ENCODE measurements at places on chromosomes 3 and 15. TPM values are rescaled to one million over a fixed set of nuclear protein-coding genes. Genes with fewer than 3 reads are reported as not detected.

DNA sequence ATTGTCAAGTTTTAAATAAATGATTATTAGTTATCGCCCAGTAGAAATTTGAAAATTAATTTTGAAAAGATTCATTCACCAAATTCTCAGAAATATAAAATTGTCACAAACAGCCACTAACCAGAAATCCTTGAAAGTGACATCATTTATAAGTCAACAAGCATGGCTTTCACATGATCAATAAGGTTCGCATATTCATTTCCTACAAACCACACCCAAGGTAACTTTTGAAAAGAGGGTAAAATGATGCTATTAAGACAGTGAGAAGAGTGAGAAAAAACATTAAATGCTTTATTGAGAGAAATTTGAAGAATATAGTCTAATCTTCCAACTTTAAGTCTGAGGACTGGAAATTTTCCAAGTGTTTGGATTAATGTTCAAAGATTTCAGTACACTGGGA, 263.6 kb upstream of the ALCAM start:
- no peak overlapping the region for H3K27ac ChIP-seq
- H3K4me3 ChIP-seq = no peak overlapping the region
- no peaks in the 10 kb centered on the region for H3K36me3 ChIP-seq
- H3K4me1 ChIP-seq = no peaks in the 10 kb centered on the region

GRCh38 chr3:112302881-112303763, 9.1 kb upstream of the SLC9C1 start:
- H3K4me3 ChIP-seq = no peak overlapping the region
- peak; percentile 29 for DNase-seq
- no peak overlapping the region for H3K27ac ChIP-seq

- H3K27ac ChIP-seq = no peak overlapping the region
- peaks cover 19% of the 10 kb centered on the region for H3K27me3 ChIP-seq
- no peak for DNase-seq
Measured at GRCh38 chr3:161217496-161217895, 3.6 kb upstream of the NMD3 start.

GRCh38 chr3:191973820-191974219, 512.9 kb downstream of the PYDC2 start:
- no peak overlapping the region for H3K4me3 ChIP-seq
- H3K27ac ChIP-seq = no peak overlapping the region
- no peak for DNase-seq
- H3K27me3 ChIP-seq = no peaks in the 10 kb centered on the region

GRCh38 chr3:150736316-150736719, 26.7 kb downstream of the SIAH2 start:
- H3K36me3 ChIP-seq = peaks cover 9% of the 10 kb centered on the region
- DNase-seq = no peak
- no peak overlapping the region for H3K27ac ChIP-seq
- H3K4me3 ChIP-seq = no peak overlapping the region

GRCh38 chr15:43249236-43249635, 17.5 kb downstream of the TGM5 start:
- H3K4me1 ChIP-seq = peaks cover 47% of the 10 kb centered on the region
- H3K27me3 ChIP-seq = peaks cover 7% of the 10 kb centered on the region
- DNase-seq = no peak
- H3K36me3 ChIP-seq = peaks cover 3% of the 10 kb centered on the region
- no peak overlapping the region for H3K4me3 ChIP-seq

GRCh38 chr3:53850895-53851294, 4.5 kb downstream of the IL17RB start:
- H3K36me3 ChIP-seq = peaks cover 14% of the 10 kb centered on the region
- no peak overlapping the region for H3K27ac ChIP-seq
- H3K27me3 ChIP-seq = peaks cover 36% of the 10 kb centered on the region

- DNase-seq = no peak
- no peak overlapping the region for H3K27ac ChIP-seq
- H3K4me1 ChIP-seq = no peaks in the 10 kb centered on the region
- no peaks in the 10 kb centered on the region for H3K36me3 ChIP-seq
- H3K4me3 ChIP-seq = no peak overlapping the region
Measured at GRCh38 chr3:69499899-69500421, 114.1 kb upstream of the FRMD4B start.

GRCh38 chr3:8460815-8461456, 40.7 kb upstream of the LMCD1 start:
- no peaks in the 10 kb centered on the region for H3K4me1 ChIP-seq
- H3K36me3 ChIP-seq = no peaks in the 10 kb centered on the region
- no peak for DNase-seq
- peaks cover 4% of the 10 kb centered on the region for H3K27me3 ChIP-seq
- H3K4me3 ChIP-seq = no peak overlapping the region
- no peak overlapping the region for H3K27ac ChIP-seq

GRCh38 chr15:75416584-75416983, 34.9 kb downstream of the SIN3A start:
- H3K36me3 ChIP-seq = peaks cover 58% of the 10 kb centered on the region
- no peak overlapping the region for H3K4me3 ChIP-seq
- H3K27me3 ChIP-seq = no peaks in the 10 kb centered on the region
- H3K4me1 ChIP-seq = peaks cover 18% of the 10 kb centered on the region

GRCh38 chr3:150697646-150698045, 6.1 kb downstream of the ERICH6 start:
- no peak for DNase-seq
- no peak overlapping the region for H3K4me3 ChIP-seq
- peaks cover 10% of the 10 kb centered on the region for H3K27me3 ChIP-seq

GRCh38 chr3:156826896-156827882, 1.0 kb downstream of the LEKR1 start:
- H3K27ac ChIP-seq = peak overlapping the region; percentile 86
- H3K4me1 ChIP-seq = peaks cover 35% of the 10 kb centered on the region
- no peaks in the 10 kb centered on the region for H3K27me3 ChIP-seq
- H3K36me3 ChIP-seq = peaks cover 13% of the 10 kb centered on the region
- DNase-seq = no peak

DNA sequence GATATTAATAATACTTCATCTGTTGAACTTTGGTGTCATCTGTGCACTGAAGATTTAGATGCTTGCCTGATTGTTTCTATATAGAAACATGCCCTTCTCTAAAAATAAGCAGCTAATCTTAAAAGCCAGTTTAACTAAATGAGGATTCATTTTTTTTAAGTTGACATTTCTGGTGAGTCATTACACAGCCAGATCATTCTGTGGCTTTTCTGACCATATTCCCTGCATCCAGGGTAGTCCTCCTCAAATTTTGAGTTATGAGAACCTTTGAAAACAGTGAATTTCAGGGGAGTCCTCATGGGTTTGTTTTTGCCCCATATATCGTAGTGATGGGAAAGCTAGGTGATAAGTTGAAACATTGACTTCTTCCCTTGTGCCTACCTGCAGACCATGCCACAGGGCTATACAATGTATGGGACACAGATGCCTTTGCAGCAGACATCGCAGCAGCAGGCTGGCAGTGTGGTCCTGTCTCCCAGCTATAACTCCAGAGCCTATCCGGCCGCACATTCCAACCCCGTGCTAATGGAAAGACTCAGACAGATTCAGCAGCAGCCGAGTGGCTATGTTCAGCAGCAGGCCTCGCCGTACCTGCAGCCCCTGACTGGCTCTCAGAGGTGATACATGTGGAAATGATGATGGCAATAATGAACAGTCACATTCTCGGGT, 26.5 kb upstream of the P2RY12 start:
- no peak overlapping the region for H3K27ac ChIP-seq
- no peaks in the 10 kb centered on the region for H3K4me1 ChIP-seq
- H3K4me3 ChIP-seq = no peak overlapping the region
- no peaks in the 10 kb centered on the region for H3K27me3 ChIP-seq
- H3K36me3 ChIP-seq = no peaks in the 10 kb centered on the region

- H3K27me3 ChIP-seq = peaks cover 24% of the 10 kb centered on the region
- DNase-seq = no peak
- no peak overlapping the region for H3K4me3 ChIP-seq
- no peak overlapping the region for H3K27ac ChIP-seq
Measured at GRCh38 chr3:127844326-127844942, 22.1 kb upstream of the MGLL start.

GRCh38 chr15:50128266-50128665, 9.2 kb upstream of the ATP8B4 start:
- H3K27me3 ChIP-seq = no peaks in the 10 kb centered on the region
- peaks cover 28% of the 10 kb centered on the region for H3K36me3 ChIP-seq
- no peak overlapping the region for H3K27ac ChIP-seq

GRCh38 chr3:188434594-188434993, 280.6 kb downstream of the LPP start:
- peaks cover 54% of the 10 kb centered on the region for H3K4me1 ChIP-seq
- H3K27ac ChIP-seq = no peak overlapping the region
- no peak overlapping the region for H3K4me3 ChIP-seq
- DNase-seq = no peak
- peaks cover 34% of the 10 kb centered on the region for H3K36me3 ChIP-seq

- DNase-seq = no peak
- peaks cover 40% of the 10 kb centered on the region for H3K27me3 ChIP-seq
- H3K36me3 ChIP-seq = no peaks in the 10 kb centered on the region
- peaks cover 11% of the 10 kb centered on the region for H3K4me1 ChIP-seq
Measured at GRCh38 chr15:65373163-65373651, 4.6 kb downstream of the IGDCC3 start.

- no peaks in the 10 kb centered on the region for H3K36me3 ChIP-seq
- H3K4me3 ChIP-seq = no peak overlapping the region
- H3K27ac ChIP-seq = no peak overlapping the region
Measured at GRCh38 chr15:47177177-47177576, 540.1 kb upstream of the SEMA6D start.

DNA sequence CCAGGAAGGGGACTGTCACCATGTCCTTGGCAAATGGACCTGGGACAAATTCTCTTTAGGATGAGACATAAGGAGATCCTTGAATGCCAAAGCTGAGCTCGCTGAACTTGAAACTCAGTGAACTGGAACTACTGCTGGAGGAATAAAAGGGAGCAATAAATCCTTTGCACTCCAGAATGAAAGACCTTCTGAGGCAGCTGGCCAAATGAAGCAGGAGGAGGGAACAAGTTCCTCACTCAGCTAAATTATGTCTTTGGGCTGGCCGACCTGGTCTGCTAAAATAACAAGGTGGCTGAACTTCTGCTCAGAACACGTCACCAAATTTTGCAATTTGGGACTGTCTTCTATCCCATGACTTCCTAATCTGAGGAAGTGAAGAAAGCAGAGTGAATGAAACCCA, 314.7 kb downstream of the LPP start:
- DNase-seq = no peak
- H3K4me1 ChIP-seq = no peaks in the 10 kb centered on the region
- no peaks in the 10 kb centered on the region for H3K27me3 ChIP-seq
- peaks cover 14% of the 10 kb centered on the region for H3K36me3 ChIP-seq
- no peak overlapping the region for H3K27ac ChIP-seq
- H3K4me3 ChIP-seq = no peak overlapping the region

DNA sequence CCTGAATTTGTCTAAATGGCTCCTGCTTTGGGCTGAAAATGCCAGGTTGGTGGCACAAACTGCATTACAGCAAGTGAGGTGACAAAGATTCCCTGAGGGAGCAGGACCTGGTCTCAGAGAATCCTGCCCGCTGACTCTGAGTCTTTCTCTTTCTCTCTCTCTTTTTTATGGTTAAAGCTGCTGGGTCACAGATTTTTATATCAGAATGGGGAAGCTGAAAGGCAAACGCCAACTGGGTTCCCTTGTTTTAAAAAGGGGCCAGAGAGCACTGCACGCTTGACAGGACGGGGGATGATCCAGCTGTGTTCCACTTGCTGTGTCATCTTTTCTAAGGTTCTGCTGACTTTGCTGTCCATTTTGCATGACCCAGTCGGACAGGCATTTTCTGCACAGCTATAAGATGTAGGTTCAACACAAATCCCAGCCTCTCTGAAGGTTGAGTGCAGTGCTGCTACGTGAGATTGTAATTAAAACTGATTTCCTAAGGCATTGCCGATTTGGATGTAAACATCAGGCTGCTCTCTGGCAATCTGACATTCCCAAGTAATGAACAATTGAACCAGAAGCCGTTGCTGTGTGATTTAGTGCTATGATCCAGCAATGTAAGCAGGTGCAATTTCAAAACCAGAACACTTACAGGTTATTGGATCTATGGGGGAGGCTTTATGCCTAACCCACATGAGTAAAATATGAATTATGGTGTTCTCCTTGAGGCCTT, 25.8 kb downstream of the ARHGEF3 start:
- peaks cover 69% of the 10 kb centered on the region for H3K36me3 ChIP-seq
- no peak for DNase-seq
- H3K27me3 ChIP-seq = no peaks in the 10 kb centered on the region
- H3K4me3 ChIP-seq = no peak overlapping the region
- H3K27ac ChIP-seq = no peak overlapping the region
- H3K4me1 ChIP-seq = peaks cover 51% of the 10 kb centered on the region

DNA sequence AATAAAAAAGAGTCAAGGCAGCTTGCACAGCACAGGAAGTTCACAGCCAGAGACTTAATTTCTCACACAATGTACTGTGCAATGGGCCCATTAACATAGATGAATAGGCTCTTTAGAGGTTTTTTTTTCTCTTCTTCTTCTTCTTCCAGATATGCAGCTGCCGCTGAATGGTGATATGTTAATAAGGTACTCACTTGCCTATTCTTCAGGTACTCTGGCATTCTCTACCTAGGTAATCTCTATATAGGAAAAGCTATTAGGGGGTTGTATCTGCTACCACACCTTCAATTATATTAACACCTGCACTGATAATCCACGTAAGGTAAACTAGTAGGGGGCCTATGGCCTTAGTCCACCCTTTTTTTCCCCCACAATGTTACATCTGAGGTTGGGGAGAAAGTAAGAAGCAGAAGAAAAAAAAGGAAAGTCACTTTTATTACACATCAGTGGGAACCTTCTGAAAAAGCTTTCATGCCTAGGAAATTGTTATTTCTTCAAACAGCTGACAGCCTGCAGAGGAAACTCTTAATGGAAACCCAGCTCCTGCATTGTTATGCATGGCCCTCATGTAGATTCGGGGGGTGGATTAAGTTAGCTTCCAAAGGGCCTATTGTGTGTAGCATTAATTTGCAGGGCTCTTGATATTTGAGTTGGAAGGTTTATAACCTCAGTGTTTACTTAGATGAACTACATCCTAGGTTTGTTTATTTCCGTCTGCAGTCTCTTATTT, 525.5 kb downstream of the ZIC1 start:
- no peaks in the 10 kb centered on the region for H3K36me3 ChIP-seq
- DNase-seq = no peak
- no peak overlapping the region for H3K4me3 ChIP-seq
- no peak overlapping the region for H3K27ac ChIP-seq

DNA sequence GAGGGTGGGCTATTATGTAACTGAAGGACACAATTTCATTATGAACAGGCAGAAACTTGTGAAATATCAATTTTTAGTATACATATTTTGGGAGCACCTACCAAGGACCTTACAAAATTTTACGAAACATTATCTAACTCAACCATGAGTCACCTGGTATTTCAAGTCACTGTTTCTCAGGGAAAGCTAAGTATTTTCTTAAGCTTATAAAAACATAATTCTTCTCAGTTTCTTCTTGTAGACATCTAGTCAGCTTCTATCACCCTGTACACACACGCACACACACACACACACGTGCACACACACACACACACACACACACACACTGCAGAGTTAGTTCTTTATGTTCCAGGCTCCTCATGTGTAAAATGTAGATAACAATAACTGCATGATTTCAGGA, 658.3 kb downstream of the TUSC7 start:
- H3K4me3 ChIP-seq = no peak overlapping the region
- H3K27ac ChIP-seq = no peak overlapping the region
- no peak for DNase-seq
- no peaks in the 10 kb centered on the region for H3K4me1 ChIP-seq
- no peaks in the 10 kb centered on the region for H3K27me3 ChIP-seq
- no peaks in the 10 kb centered on the region for H3K36me3 ChIP-seq

Gene STRA6
- total RNA-seq = not detected

Gene FGD5
- not detected for total RNA-seq

Gene LDHAL6B
- not detected for total RNA-seq

Gene ATP13A5
- total RNA-seq = not detected

Gene NOX5
- not detected for total RNA-seq

Gene SI
- total RNA-seq = not detected

Gene SCAANT1
- total RNA-seq = not detected

Gene GXYLT2
- total RNA-seq = not detected

Gene CFAP44
- total RNA-seq = 3.3 TPM

Data from activated CD4-positive, alpha-beta memory T cell treated with anti-CD3 and anti-CD28 coated beads, Interleukin-2, amount 10 ng/mL, durations not matched to agents 7 days and 5 days (primary cell).